ENCODE measurements at places on chromosomes 13 and 19. TPM values are rescaled to one million over a fixed set of nuclear protein-coding genes. Genes with fewer than 3 reads are reported as not detected.

Gene FUT2
- not detected for total RNA-seq

Gene RNF225
- 0.12 TPM for total RNA-seq

Gene EMP3
- total RNA-seq = 427 TPM

Gene RAB3A
- 6.6 TPM for total RNA-seq

Gene CYP2A7
- total RNA-seq = not detected

Gene LILRB3
- not detected for total RNA-seq

Gene PLK5
- not detected for total RNA-seq

Gene KLK14
- total RNA-seq = not detected

Gene RFXANK
- total RNA-seq = 40.3 TPM

Gene PRKD2
- 19.0 TPM for total RNA-seq

Gene ALKBH6
- total RNA-seq = 18.8 TPM

Gene MYH14
- total RNA-seq = not detected

Gene KASH5
- total RNA-seq = not detected

Gene RGCC
- 1.7 TPM for total RNA-seq

Gene PSG1
- total RNA-seq = not detected

Gene MAST1
- 0.13 TPM for total RNA-seq

Gene PNMA8B
- 2.1 TPM for total RNA-seq

Gene GRK1
- total RNA-seq = not detected

Gene TMEM86B
- total RNA-seq = 1.5 TPM

Gene PHLDB3
- 9.0 TPM for total RNA-seq

Gene TRIP10
- total RNA-seq = 25.2 TPM

Gene EPSTI1
- 1.9 TPM for total RNA-seq

Gene KLHL26
- 8.9 TPM for total RNA-seq

Gene APOC4
- not detected for total RNA-seq

Gene SLC25A41
- not detected for total RNA-seq

Gene HSPB6
- total RNA-seq = 106 TPM

Gene WDR18
- 49.3 TPM for total RNA-seq

Gene FFAR3
- total RNA-seq = not detected

Gene KCNC3
- total RNA-seq = under 0.01 TPM

Gene EFNA2
- not detected for total RNA-seq

Gene PLIN5
- total RNA-seq = not detected

Gene PDX1
- not detected for total RNA-seq

Gene METTL21C
- not detected for total RNA-seq

Gene CASP14
- not detected for total RNA-seq

All from aortic smooth muscle cell (primary cell).